Esophagus muscularis mucosa (tissue), 4 donors: ENCODE measurements at places on chromosomes 7 and 10. TPM values are rescaled to one million over a fixed set of nuclear protein-coding genes. Genes with fewer than 3 reads are reported as not detected.

GRCh38 chr7:128033246-128033645, 2.0 kb upstream of the LRRC4 start:
- no peak for DNase-seq
- no peaks in the 10 kb centered on the region for H3K36me3 ChIP-seq
- no peak overlapping the region for H3K27ac ChIP-seq
- no peak overlapping the region for H3K4me3 ChIP-seq

GRCh38 chr10:84196941-84197340, 2.6 kb downstream of the CDHR1 start:
- no peak overlapping the region for H3K4me3 ChIP-seq
- H3K27me3 ChIP-seq: peaks cover 30% of the 10 kb centered on the region
- no peaks in the 10 kb centered on the region for H3K36me3 ChIP-seq
- H3K27ac ChIP-seq: no peak overlapping the region

- no peak overlapping the region for H3K27ac ChIP-seq
- no peaks in the 10 kb centered on the region for H3K4me1 ChIP-seq
- no peak for DNase-seq
Observed at GRCh38 chr7:134364619-134365037, 47.9 kb upstream of the SLC35B4 start.

GRCh38 chr10:84665883-84666463, 337.6 kb downstream of the CCSER2 start:
- no peak for DNase-seq
- H3K4me3 ChIP-seq: no peak overlapping the region
- no peaks in the 10 kb centered on the region for H3K36me3 ChIP-seq
- no peaks in the 10 kb centered on the region for H3K27me3 ChIP-seq
- no peak overlapping the region for H3K27ac ChIP-seq

DNA sequence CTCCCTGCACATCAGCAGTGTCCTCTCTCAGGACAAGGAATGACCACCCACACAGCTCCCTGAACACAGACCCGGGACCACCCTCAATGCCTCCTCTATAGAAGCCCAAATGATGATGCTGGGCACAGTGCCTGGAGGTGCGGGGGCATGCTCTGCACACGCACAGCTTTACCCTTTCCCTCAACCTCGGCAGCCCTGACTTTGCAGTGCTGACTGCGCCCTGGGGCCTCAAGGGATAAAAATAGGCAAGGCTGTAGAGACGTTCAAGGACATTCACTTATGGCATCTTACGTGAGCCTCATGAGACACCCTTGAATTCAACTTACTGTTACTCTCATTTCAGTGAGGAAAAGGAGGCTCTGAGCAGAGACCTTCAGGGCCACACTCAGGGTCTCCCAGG, 521.6 kb upstream of the MGMT start:
- DNase-seq: no peak
- H3K4me3 ChIP-seq: no peak overlapping the region
- H3K4me1 ChIP-seq: no peaks in the 10 kb centered on the region
- H3K27me3 ChIP-seq: no peaks in the 10 kb centered on the region
- no peaks in the 10 kb centered on the region for H3K36me3 ChIP-seq

- H3K4me1 ChIP-seq: peaks cover 21% of the 10 kb centered on the region
- no peaks in the 10 kb centered on the region for H3K36me3 ChIP-seq
- H3K4me3 ChIP-seq: no peak overlapping the region
Observed at GRCh38 chr7:41730668-41731067, 27.8 kb upstream of the INHBA start.

GRCh38 chr10:15353471-15354017, 17.5 kb downstream of the FAM171A1 start:
- H3K27me3 ChIP-seq: no peaks in the 10 kb centered on the region
- no peak overlapping the region for H3K4me3 ChIP-seq
- H3K27ac ChIP-seq: no peak overlapping the region
- H3K4me1 ChIP-seq: no peaks in the 10 kb centered on the region

DNA sequence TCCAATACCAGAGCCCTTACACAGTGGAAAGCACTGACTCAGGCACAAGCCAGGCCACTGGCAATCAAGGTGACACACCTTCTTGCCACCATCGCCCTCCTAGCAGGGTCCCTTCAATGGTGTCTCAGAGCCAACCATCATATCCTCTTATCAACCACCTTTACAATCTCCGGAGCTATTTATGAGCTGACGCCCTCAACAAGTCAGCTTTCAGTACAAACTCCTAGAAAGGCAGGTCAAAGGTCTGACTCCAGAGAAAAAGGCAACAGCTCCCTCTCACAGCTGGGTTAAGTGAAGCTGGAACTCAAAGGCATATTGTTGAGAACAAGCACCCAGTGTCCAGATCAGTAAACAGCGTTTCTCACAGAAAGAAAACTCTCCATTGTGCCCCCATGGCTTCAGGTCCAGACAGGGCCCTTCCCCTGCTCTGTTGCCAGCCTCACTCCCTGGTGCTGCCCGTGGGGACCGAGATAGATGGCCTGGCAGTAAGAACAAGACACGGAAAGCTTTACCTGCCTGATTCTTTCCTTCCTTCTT, 2.4 kb downstream of the ZNF3 start:
- no peak overlapping the region for H3K4me3 ChIP-seq
- no peak overlapping the region for H3K27ac ChIP-seq
- DNase-seq: no peak
- H3K36me3 ChIP-seq: peaks cover 57% of the 10 kb centered on the region
- peaks cover 34% of the 10 kb centered on the region for H3K4me1 ChIP-seq

DNA sequence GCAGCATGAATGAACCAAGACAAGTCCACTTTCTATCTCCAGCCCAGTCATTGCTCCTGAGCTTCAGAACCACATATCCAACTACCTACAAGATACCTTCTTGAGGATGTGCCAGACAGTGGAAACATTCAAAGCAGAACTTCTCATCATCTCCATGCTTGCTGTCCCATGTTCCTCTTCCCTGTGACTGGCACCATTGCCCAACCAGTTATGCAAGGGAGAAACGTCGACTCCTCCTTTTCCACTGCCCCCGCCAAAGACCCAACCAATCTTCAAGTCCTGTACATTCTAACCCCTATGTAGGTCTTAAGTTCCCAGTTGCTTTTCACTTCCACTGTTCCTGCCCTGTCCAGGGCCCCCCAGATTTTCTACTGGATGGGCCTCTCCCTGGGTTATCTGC, 225.7 kb downstream of the RPS24 start:
- no peaks in the 10 kb centered on the region for H3K27me3 ChIP-seq
- DNase-seq: no peak
- peaks cover 12% of the 10 kb centered on the region for H3K4me1 ChIP-seq
- H3K27ac ChIP-seq: no peak overlapping the region
- no peaks in the 10 kb centered on the region for H3K36me3 ChIP-seq

LBX1 gene
- not detected for total RNA-seq

GPR141 gene
- not detected for total RNA-seq

DNA sequence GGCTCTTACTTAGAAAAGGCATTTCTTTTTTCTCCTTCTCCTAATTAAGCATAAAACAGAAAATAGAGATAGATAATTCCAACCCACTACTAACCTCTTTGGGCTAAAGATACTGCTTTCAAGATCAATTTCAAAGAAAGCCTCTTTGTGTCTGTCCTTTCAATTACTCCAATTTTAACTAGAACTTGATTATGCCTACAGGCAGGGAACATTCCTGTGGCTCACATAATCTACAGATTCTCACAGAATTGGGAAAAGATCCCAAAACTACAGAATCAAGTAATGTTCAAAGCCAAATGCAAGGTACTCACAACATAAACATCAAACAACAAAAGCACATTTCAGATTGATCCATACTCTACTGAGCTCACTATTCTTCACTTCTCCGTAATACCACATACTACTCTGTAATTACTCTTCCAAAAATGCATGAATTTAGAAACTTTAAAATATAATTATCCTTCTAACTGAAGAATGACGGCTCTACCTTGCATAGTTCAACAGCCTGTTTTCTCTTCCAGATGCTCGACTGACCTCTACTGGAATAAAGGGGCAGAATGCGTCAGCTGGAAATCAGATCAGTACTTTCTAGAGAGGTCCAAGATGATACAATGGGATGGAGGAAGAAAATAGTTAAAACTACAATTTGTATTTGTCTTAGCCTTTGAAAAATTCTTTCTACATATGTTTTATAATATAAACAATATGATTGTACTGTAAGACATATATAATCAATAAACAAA, 3.9 kb downstream of the MTERF1 start:
- H3K27me3 ChIP-seq: no peaks in the 10 kb centered on the region
- no peak overlapping the region for H3K27ac ChIP-seq
- no peak for DNase-seq
- no peak overlapping the region for H3K4me3 ChIP-seq
- no peaks in the 10 kb centered on the region for H3K36me3 ChIP-seq
- H3K4me1 ChIP-seq: peaks cover 14% of the 10 kb centered on the region

- H3K36me3 ChIP-seq: no peaks in the 10 kb centered on the region
- H3K4me3 ChIP-seq: no peak overlapping the region
- H3K27ac ChIP-seq: no peak overlapping the region
- DNase-seq: no peak
- H3K4me1 ChIP-seq: no peaks in the 10 kb centered on the region
- no peaks in the 10 kb centered on the region for H3K27me3 ChIP-seq
Observed at GRCh38 chr7:80026766-80027165, 107.9 kb upstream of the GNAI1 start.

GRCh38 chr7:12709726-12710502, 22.5 kb downstream of the ARL4A start:
- no peak overlapping the region for H3K27ac ChIP-seq
- no peaks in the 10 kb centered on the region for H3K36me3 ChIP-seq
- peaks cover 7% of the 10 kb centered on the region for H3K4me1 ChIP-seq
- H3K4me3 ChIP-seq: no peak overlapping the region

- no peak overlapping the region for H3K4me3 ChIP-seq
- no peak for DNase-seq
- H3K4me1 ChIP-seq: no peaks in the 10 kb centered on the region
- H3K36me3 ChIP-seq: no peaks in the 10 kb centered on the region
Observed at GRCh38 chr10:28111712-28112111, 112.8 kb upstream of the ODAD2 start.

DNA sequence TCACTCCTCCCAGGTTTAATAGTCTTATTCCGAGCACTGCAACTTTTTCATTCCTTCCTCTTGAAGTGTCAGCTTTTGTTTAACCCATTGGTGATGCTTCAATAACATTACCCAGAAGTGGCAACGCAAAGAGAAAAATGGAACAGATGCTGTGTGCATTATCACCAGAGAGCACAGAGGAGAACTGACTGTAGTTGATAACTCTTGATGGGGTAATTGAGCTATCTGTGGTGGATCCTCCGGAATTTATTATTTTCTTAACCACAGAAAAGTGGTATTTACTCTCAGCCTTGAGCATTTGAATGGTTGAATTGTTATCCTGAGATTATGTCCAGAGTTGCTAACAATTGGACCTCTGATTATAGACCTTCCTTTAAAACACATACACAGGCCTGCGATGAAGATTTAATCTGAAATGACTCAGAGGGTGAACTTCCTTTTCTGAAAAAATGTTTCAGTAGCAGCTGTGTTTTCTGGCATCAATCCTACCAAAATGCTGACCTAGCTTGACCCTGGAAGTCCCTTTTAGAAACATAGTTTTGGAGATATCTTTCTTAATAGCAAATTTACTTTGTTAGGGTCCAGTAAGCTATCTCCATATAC, 1584.4 kb upstream of the LRRTM3 start:
- no peak overlapping the region for H3K4me3 ChIP-seq
- H3K27me3 ChIP-seq: no peaks in the 10 kb centered on the region
- peaks cover 4% of the 10 kb centered on the region for H3K4me1 ChIP-seq

DGKB gene
- 17.8 TPM for total RNA-seq

GRCh38 chr10:11896549-11897200, 73.5 kb downstream of the PROSER2 start:
- DNase-seq: no peak
- H3K4me3 ChIP-seq: no peak overlapping the region
- no peaks in the 10 kb centered on the region for H3K4me1 ChIP-seq
- no peaks in the 10 kb centered on the region for H3K27me3 ChIP-seq

DNA sequence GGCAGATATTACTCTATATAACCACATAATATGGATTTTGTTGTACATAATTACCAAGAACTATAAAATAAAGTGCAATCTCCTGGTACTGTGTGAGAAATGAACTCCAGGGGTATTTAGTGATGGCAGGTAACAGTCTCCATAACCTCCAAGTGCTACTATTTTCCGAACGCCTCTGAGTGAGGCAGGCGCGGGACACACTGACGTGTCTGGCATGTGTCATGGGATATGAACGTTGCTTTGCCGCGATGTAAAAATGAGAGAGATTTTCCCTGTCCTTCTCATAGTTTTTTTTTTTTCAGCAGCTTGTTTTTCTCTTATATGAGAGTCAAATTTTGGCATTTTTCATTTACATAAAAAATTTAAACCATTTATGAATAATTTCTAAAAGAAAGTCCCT, 3.6 kb downstream of the ADARB2 start:
- no peak for DNase-seq
- H3K36me3 ChIP-seq: no peaks in the 10 kb centered on the region

SOSTDC1 gene
- 1.2 TPM for total RNA-seq

CALML5 gene
- total RNA-seq: not detected

GRCh38 chr7:130351791-130352090, 7.1 kb downstream of the CPA5 start:
- H3K36me3 ChIP-seq: no peaks in the 10 kb centered on the region
- peaks cover 8% of the 10 kb centered on the region for H3K4me1 ChIP-seq
- no peaks in the 10 kb centered on the region for H3K27me3 ChIP-seq
- peak overlapping the region; percentile 25 for H3K27ac ChIP-seq
- H3K4me3 ChIP-seq: no peak overlapping the region

SMKR1 gene
- total RNA-seq: 0.33 TPM

GRCh38 chr7:111172564-111173257, 81.8 kb downstream of the LRRN3 start:
- no peaks in the 10 kb centered on the region for H3K27me3 ChIP-seq
- no peaks in the 10 kb centered on the region for H3K4me1 ChIP-seq
- DNase-seq: no peak

DNA sequence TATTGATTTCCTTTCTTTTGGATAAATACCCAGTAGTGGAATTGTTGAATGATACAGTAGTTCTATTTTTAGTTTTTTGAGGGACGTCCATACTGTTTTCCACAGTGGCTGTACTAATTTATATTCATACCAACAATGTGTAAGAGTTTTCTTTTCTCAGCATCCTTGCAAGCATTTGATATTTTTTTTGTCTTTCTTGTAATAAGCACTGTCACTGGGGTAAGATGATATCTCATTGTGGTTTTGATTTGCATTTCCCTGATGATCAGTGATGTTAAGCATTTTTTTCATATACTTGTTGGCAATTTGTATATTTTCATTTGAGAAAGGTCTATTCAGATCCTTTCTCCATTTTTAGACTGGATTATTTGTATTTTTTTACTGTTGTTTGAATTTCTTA, 308.7 kb downstream of the PTEN start:
- no peak overlapping the region for H3K4me3 ChIP-seq
- no peak overlapping the region for H3K27ac ChIP-seq
- H3K36me3 ChIP-seq: no peaks in the 10 kb centered on the region
- DNase-seq: no peak
- H3K27me3 ChIP-seq: no peaks in the 10 kb centered on the region
- no peaks in the 10 kb centered on the region for H3K4me1 ChIP-seq

OR2A12 gene
- not detected for total RNA-seq

AKR1C2 gene
- 9.9 TPM for total RNA-seq

SVOPL gene
- total RNA-seq: not detected

DNA sequence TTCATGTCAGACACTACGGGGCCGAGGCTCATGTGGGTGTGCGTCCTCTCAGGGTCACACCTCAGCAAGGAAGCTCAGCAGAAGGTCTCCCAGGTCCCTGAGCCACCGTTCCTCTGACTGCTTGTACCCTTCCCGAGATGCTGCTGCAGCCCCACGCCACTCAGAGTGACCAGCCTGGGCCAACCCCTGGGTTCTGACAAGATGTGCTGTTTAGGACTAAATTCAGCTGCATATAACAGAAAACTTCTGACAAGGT, 512.5 kb downstream of the DNAJB6 start:
- H3K27ac ChIP-seq: no peak overlapping the region
- H3K36me3 ChIP-seq: no peaks in the 10 kb centered on the region
- H3K27me3 ChIP-seq: no peaks in the 10 kb centered on the region
- no peak overlapping the region for H3K4me3 ChIP-seq

ANKRD7 gene
- total RNA-seq: 1.2 TPM
